ENCODE measurements at places on chromosomes 2 and 18. TPM values are rescaled to one million over a fixed set of nuclear protein-coding genes. Genes with fewer than 3 reads are reported as not detected.

DNA sequence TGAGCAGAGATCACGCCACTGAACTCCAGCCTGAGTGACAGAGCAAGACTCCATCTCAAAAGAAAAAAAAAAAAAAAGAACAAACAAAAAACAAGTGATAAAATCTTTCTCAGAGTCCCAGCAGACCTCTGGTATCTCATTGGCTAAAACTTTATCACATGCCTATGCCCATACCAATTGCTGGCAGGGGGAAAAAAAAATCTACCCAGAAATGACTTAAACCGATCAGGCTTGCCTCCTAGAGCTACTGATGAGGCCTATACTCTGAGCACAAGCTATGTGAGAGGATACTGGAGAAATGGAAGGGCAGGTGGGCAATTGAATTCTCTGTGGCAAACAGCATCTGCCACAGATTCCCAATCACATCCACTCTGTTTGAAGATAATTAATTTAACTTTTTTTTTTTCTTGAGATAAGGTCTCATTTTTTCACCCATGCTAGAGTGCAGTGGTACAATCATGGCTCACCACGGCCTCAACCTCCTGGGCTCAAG lies 49.0 kb downstream of the FBXO36 start:
- no peak overlapping the region for H3K27ac ChIP-seq
- H3K4me3 ChIP-seq = no peak overlapping the region
- H3K36me3 ChIP-seq = no peaks in the 10 kb centered on the region
- H3K4me1 ChIP-seq = no peaks in the 10 kb centered on the region
- no peaks in the 10 kb centered on the region for H3K27me3 ChIP-seq

DNA sequence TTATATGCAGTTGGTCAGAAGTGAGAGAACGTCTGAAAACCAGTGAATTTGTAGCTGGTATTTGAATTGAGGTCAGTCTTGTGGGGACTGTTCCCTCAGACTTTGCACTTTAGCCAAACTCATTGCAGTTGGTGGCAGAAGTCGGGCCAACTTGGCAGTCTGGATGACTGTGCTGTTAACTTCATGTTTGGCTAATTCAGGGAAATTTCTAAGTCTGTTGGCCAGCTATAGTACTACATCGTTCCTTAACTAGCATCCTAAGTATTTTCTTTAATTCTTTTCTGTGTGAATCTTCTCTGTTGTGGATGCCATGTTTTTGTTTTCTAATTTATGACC lies 806.8 kb upstream of the GCFC2 start:
- no peaks in the 10 kb centered on the region for H3K36me3 ChIP-seq
- H3K4me3 ChIP-seq = no peak overlapping the region
- peaks cover 8% of the 10 kb centered on the region for H3K4me1 ChIP-seq
- DNase-seq = no peak

GRCh38 chr2:16952368-16952767 lies 286.7 kb upstream of the CYRIA start:
- H3K27me3 ChIP-seq = no peaks in the 10 kb centered on the region
- H3K4me3 ChIP-seq = no peak overlapping the region
- no peaks in the 10 kb centered on the region for H3K36me3 ChIP-seq
- H3K4me1 ChIP-seq = no peaks in the 10 kb centered on the region

DNA sequence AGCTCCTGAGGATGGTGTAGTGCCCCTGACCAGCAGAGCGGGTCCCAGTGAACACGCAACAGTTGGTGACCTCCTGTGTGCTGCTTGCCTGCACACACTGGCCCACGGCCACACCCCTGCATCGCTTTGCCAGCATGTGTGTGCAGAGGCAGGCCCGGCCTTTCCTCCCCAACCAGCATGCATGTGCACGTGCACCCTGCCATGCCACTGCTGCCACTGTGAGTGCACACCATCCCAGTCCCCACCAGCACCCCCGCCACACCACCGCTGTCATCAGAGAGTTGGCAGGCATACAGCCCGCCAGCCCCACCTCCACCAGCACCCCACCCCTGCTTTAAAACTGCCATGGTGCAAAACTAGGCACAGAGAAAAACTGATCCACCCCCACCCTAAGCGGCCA lies 197.4 kb upstream of the SRD5A2 start:
- H3K36me3 ChIP-seq = no peaks in the 10 kb centered on the region
- H3K27ac ChIP-seq = no peak overlapping the region
- DNase-seq = no peak
- H3K27me3 ChIP-seq = no peaks in the 10 kb centered on the region
- no peak overlapping the region for H3K4me3 ChIP-seq
- H3K4me1 ChIP-seq = no peaks in the 10 kb centered on the region

- H3K4me1 ChIP-seq = peaks cover 6% of the 10 kb centered on the region
- no peak for DNase-seq
- H3K4me3 ChIP-seq = no peak overlapping the region
- H3K27me3 ChIP-seq = no peaks in the 10 kb centered on the region
- no peak overlapping the region for H3K27ac ChIP-seq
Measured at GRCh38 chr18:74976331-74976909, 232.5 kb downstream of the PTGR3 start.

GRCh38 chr18:2589345-2590068 lies 18.1 kb downstream of the NDC80 start:
- no peaks in the 10 kb centered on the region for H3K4me1 ChIP-seq
- H3K27ac ChIP-seq = no peak overlapping the region
- no peaks in the 10 kb centered on the region for H3K27me3 ChIP-seq
- peak; percentile 57 for DNase-seq

- H3K27ac ChIP-seq = no peak overlapping the region
- no peak for DNase-seq
- no peak overlapping the region for H3K4me3 ChIP-seq
- H3K4me1 ChIP-seq = peaks cover 3% of the 10 kb centered on the region
- no peaks in the 10 kb centered on the region for H3K36me3 ChIP-seq
Measured at GRCh38 chr18:69978732-69979715, 31.4 kb upstream of the CD226 start.

DNA sequence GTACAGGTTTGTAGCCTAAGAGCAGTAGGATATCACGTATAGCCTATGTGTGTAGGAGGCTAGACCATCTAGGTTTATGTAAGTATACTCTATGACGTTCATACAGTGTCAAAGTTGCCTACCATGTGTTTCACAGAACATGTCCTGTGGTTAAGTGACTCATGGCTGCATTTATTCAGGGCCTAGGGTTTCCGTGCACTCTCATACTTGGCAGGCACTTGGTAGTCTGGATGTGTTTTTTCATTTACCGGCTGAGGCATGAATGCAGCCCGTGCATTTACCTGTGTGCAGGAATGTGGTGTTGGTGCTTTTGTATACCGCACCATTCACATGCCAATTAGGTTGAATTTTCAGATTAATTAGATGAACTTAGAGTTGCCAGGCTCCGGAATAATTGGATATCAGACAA lies 43.4 kb downstream of the MYL12B start:
- H3K27me3 ChIP-seq = no peaks in the 10 kb centered on the region
- no peaks in the 10 kb centered on the region for H3K36me3 ChIP-seq
- H3K4me1 ChIP-seq = no peaks in the 10 kb centered on the region
- no peak overlapping the region for H3K27ac ChIP-seq

DNA sequence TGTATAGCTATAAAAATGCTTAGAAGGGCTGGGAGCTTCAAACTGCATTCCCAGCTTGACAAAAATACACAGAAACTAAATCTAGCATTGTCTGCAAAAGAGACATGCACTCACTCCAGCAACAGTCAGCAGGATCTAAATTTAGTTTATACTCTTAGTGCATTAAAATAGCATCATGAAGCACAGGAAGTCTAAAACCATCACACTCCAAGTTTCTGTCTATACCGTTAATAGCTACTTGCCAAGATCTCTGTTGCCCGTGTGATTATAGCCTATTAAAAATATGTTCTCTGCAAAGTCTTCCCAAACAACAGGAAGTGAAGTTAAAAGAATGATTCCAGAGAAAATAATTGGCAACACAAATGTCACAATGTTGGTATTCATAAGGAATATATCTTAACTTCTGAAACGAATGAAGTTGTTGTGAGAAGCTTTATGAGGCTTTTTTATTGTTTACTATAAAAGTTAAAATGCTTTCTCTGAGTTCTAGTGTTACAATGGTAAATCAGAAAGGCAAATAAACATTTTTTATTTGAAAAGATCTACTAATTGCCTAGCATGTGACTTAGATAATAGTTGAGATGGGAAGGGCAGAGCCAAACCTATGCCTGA lies 184.2 kb downstream of the ZNF385B start:
- H3K36me3 ChIP-seq = no peaks in the 10 kb centered on the region
- peak overlapping the region; percentile 81 for H3K27ac ChIP-seq
- H3K4me3 ChIP-seq = no peak overlapping the region

DNA sequence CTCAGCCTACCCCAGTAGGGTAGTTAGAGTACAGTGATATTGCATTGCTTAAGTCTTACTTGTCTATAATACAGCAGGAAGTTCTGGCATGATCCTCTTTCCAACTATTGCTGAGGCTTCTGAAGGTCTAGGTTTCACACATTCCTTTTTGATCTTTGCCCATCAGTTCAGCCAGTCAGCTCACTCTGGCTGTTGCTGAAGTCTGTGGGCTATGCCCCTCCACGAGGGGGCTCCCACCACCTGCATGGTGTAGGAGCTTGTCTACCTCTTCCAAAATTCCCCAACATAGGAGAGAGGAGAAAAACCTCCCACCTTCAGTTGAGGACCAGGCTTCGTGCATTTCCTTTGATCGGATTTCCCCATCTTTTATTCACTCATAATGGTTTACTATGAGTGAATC lies 26.3 kb downstream of the PROKR1 start:
- DNase-seq = no peak
- H3K27ac ChIP-seq = no peak overlapping the region
- no peak overlapping the region for H3K4me3 ChIP-seq
- H3K27me3 ChIP-seq = no peaks in the 10 kb centered on the region
- no peaks in the 10 kb centered on the region for H3K36me3 ChIP-seq

- H3K4me1 ChIP-seq = peaks cover 18% of the 10 kb centered on the region
- no peaks in the 10 kb centered on the region for H3K27me3 ChIP-seq
- no peak overlapping the region for H3K4me3 ChIP-seq
- DNase-seq = peak; percentile 39
- H3K27ac ChIP-seq = no peak overlapping the region
- H3K36me3 ChIP-seq = no peaks in the 10 kb centered on the region
Measured at GRCh38 chr2:219702796-219703545, 75.5 kb downstream of the SLC4A3 start.

RAB6C gene
- not detected for total RNA-seq

PNKD gene
- 173 TPM for total RNA-seq

PARD6G gene
- total RNA-seq = 10.3 TPM

IHH gene
- not detected for total RNA-seq
